ENCODE measurements at places on chromosomes 2 and 18.

GRCh38 chr18:79523206-79523735, 127.5 kb downstream of the NFATC1 start:
- no peak for DNase-seq

DNA sequence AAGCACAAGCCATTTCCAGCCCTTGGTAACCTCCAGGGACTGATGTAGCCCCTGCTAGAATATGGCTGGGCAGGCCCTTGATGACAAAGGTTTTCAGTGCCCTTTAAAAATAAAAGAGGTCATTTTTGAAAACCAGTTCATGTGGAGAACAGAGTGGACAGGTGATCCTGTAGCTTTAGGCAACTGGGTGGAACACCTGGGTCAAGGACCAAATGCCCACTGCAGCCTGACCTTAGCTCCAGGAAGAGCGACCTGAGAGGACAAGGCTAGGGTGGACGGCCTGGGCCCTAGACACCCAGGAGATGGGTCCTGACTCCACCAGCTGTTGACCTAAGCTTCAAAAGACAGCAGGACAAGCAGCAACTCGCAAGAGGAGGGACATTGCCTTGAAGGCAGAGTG, 116.6 kb downstream of the LIPG start:
- no peak for DNase-seq

DNA sequence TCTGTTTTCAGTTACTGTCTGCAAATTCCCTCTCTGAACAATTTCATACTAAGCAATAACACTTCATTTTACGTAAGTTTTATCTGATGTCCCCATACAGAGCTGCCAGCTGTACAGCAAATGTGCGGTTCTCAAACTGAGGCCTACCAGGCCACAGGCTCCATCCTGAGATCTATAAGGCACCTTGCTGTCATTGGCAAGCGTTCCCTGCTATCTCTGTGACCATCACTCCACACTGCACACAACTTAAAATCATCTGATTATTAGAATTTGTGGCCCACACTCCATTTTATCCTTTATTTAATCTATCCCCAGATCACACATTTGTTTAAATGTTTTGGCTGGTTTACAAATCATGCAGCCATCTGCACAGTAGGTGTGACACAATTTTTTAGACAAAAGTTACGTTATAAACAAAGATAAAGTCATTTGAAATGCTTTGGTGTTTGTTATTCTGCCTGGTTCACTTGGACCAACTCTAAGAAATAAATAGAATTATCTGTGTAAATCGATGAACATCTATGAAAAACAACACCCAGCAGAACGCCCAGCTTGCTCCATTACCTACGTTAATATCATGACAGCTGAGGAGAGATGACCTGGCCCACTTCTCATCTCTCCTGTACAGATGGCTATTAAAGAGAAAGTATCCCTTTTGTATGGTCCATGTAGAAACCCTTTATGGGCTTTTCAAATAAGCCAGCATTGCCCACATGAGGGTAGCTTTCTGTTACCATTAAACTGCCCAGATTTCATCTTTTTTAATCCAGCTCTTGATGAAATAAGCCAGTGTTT, 162.4 kb downstream of the ZNF521 start:
- no peak for DNase-seq

- DNase-seq: no peak
Observed at GRCh38 chr18:47815486-47816270, 114.8 kb downstream of the SMAD2 start.

DNA sequence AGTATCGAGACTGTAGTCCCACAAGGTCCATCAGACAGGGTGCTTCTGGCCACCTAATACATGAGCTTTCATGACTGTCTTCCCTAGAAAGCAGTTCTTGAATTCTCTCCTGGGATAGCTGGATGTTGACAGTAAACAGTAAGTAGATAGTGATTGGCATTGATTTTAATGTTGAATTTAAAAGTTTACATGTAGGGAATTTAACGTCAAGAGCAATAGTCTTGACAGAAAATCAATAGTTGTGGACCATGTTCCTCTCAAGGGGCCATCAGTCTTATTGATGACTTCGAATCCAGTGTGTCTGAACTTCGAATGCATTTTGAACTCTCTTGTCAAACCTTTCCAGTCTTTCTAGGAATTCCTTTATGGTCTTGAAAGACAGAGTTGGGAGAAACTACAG, 63.9 kb downstream of the ITGB1BP1 start:
- DNase-seq: no peak

- DNase-seq: peak; percentile 52
Observed at GRCh38 chr2:168639441-168639898, 163.0 kb upstream of the NOSTRIN start.

DNA sequence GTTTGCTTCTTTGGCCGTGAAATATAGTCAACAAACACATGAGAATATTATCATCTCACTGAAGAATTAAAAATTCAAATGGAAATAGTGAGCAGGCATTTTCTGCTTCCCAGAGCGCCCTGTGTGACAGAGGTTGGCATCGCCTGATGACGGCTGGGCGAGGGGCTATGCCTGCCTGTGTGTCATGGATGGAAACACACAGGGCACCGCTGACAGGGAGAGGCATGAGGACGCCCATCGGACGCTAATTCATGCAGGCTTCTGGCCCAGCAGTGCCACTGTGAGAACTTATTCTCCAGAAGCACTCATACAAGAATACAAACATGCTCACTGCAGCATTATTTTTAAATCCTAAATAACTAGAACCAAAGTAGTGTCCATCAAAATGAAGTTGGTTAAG, 61.4 kb upstream of the OTOS start:
- DNase-seq: no peak

DNA sequence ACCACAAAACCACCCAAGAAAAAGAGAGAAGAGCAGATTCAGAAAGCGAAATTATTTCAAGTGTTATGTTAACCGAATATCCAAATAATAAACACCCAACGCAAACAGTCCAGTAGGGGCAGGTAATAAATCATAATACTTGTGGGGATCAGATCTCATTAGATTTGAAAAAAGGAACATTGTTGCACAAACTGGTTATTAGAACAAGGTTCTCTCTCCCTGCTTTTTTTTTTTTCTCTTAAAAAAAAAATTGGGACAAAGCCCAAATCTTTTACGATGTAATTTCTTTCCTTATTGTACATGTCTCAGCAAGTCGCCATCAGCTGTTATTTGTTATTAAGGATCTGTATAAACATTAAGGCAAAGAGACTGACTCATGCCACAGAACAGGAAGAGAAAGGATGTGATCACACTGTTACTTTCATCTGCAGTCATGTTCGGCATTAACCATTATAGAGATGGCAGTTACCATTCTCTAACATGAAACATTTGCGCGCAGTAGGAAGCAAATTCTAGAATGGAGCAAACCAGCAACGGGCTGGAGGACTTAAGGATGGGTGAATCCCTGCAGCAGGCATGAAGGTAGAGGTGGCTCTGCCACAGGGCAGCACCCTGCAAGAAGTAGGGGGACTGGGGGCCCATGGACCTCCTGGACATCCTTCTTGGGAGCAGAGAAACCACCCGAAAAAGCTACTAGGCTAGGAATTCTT, 42.0 kb downstream of the EPHA4 start:
- DNase-seq: no peak

DNA sequence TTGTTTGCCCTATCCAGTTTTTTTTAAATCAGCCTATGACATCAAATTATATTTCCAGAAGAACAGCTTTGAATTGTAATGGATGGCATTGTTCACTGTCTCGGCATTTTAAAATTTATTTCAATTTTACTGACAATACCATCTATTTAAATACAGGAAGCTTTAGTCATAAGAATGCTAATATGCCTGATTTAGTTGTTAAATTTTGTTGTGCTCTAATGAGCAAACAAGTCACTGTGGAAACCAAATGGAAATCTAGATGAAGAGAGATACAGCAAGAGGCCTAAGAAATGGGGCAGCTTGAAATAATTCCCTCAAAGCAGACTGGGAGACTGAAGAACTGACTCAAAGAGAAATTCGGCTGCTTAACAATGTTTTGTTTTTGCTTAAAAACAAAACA, 76.8 kb downstream of the OSBPL6 start:
- no peak for DNase-seq
